H9 (cell line): ENCODE measurements at places on chromosomes 1 and 21. TPM values are rescaled to one million over a fixed set of nuclear protein-coding genes. Genes with fewer than 3 reads are reported as not detected.

The AMY1C gene
- total RNA-seq: not detected in 2 replicates

DNA sequence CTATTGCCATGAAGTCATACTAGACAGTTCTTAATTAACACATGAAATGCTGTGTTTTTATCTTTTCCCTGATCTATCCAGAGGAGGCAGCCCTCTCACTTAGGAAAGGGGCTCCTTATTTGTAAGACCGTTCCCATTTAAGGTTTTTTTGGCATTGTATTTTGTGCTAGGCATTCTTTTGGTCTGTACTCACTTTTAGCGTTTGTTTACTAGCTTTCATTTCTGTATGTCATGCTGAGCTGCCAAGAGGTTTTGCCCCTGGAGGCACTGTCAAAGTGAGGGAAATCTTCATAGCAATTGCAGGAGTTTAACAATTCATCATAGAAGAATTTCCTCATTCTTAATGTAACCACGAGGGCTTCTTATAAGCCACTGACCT lies 59.5 kb downstream of the MTR start:
- H3K27ac ChIP-seq: no peak overlapping the region
- H3K36me3 ChIP-seq: peaks cover 30% of the 10 kb centered on the region; the same call in 1 of the 2 replicates
- H3K4me3 ChIP-seq: no peak overlapping the region
- no peak for DNase-seq

- DNase-seq: no peak
- no peaks in the 10 kb centered on the region for H3K27me3 ChIP-seq
- peaks cover 5% of the 10 kb centered on the region; the same call in 1 of the 2 replicates for H3K4me1 ChIP-seq
- no peak overlapping the region for H3K27ac ChIP-seq
- no peak overlapping the region for H3K4me3 ChIP-seq
Observed at GRCh38 chr1:101444873-101445618, 208.2 kb downstream of the S1PR1 start.

The C4BPA gene
- not detected in 2 replicates for total RNA-seq

- no peaks in the 10 kb centered on the region; the same call in 1 of the 3 replicates for H3K36me3 ChIP-seq
- no peaks in the 10 kb centered on the region for H3K27me3 ChIP-seq
Observed at GRCh38 chr1:204169858-204170257, 3.7 kb upstream of the REN start.

- no peak overlapping the region for H3K27ac ChIP-seq
- no peaks in the 10 kb centered on the region for H3K36me3 ChIP-seq
- no peaks in the 10 kb centered on the region for H3K4me1 ChIP-seq
- H3K27me3 ChIP-seq: no peaks in the 10 kb centered on the region
- DNase-seq: no peak
Observed at GRCh38 chr21:31409831-31410487, 65.9 kb upstream of the TIAM1 start.

DNA sequence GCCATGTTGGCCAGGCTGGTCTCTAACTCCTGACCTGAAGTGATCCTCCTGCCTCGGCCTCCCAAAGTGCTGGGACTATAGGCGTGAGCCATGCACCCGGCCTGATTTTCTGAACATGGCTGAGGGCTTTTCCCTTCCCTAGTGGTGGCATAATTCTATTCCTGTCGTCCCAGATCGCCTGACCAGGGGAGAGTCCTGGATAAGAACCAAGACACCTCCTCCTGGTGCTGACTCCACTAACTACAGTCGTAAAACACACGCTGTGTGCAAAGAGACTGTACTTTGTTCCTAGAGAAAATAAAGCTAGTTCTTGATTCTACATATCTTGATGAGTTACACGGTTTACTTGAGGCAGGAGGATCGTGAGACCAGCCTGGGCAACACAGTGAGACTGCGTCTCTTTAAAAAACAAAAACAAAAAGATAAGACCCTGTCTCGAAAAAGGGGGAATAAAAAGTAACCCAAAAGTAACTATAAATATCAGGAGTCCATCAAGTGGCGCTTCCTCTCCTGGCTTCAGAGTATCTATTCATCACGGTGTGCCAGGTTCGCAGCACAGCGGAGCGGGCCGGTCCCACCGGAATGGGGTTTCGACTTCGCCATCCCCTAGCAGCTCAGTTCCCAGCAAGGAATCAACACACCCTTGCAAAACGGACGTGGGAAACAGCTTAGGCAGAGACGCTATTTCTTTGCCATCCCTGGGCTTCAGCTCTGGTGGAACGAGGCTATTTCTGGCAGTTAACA lies 973 bp downstream of the SDF4 start:
- H3K27me3 ChIP-seq: no peaks in the 10 kb centered on the region
- H3K27ac ChIP-seq: no peak overlapping the region
- H3K4me3 ChIP-seq: peak overlapping the region; percentile 93
- peaks cover 44% of the 10 kb centered on the region for H3K36me3 ChIP-seq
- DNase-seq: no peak

- H3K4me1 ChIP-seq: no peaks in the 10 kb centered on the region
- H3K27ac ChIP-seq: no peak overlapping the region
- H3K36me3 ChIP-seq: peaks cover 14% of the 10 kb centered on the region
- DNase-seq: no peak
- H3K4me3 ChIP-seq: no peak overlapping the region
Observed at GRCh38 chr1:180805316-180805715, 107.4 kb upstream of the KIAA1614 start.

The GLMN gene
- 23.6 and 24.8 TPM in 2 replicates for total RNA-seq

DNA sequence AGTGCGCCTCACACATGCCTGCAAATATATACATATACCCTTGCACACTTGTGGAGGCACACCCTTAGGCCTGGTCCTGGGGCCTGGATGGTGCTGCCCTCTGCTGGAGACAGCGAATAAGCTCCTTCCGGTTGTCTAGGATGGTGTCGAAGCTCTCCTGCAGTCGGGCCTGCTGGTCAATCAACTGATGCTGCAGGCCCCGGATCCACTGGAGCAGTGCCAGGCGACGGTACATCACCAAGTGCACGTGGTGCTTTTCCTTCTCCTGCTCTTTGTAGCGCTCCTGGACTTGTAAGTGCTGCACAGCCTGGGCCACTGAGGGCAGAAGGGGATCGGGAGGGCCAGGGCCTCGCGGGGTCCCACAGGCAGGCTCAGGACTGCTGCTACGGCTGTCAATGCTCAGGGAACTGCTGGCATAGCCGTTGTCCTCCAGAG lies 3.1 kb downstream of the C1orf216 start:
- H3K4me1 ChIP-seq: no peaks in the 10 kb centered on the region; the same call in 1 of the 2 replicates
- H3K4me3 ChIP-seq: no peak overlapping the region
- no peak overlapping the region for H3K27ac ChIP-seq

The ERMAP gene
- 4.3 and 4.5 TPM in 2 replicates for total RNA-seq

GRCh38 chr1:219555806-219556205 lies 57.1 kb downstream of the ZC3H11B start:
- H3K4me1 ChIP-seq: no peaks in the 10 kb centered on the region
- no peak for DNase-seq
- no peaks in the 10 kb centered on the region for H3K36me3 ChIP-seq
- no peak overlapping the region for H3K4me3 ChIP-seq

The HES2 gene
- 0.81 and 1.2 TPM in 2 replicates for total RNA-seq

The TCEA3 gene
- 0.29 and 0.37 TPM in 2 replicates for total RNA-seq

The BEND5 gene
- total RNA-seq: 4.8 and 5.6 TPM in 2 replicates

The TPTE gene
- total RNA-seq: not detected in 2 replicates

The GNG4 gene
- total RNA-seq: 32.2 and 34.4 TPM in 2 replicates

The FMOD gene
- total RNA-seq: not detected in 2 replicates

GRCh38 chr1:67332653-67333529 lies 25.2 kb downstream of the IL12RB2 start:
- no peaks in the 10 kb centered on the region for H3K27me3 ChIP-seq
- H3K27ac ChIP-seq: no peak overlapping the region
- H3K36me3 ChIP-seq: no peaks in the 10 kb centered on the region
- no peaks in the 10 kb centered on the region for H3K4me1 ChIP-seq
